Effector CD4-positive, alpha-beta T cell (primary cell): ENCODE measurements at places on chromosomes 3 and 15.

GRCh38 chr3:169362301-169362700 lies 301.2 kb downstream of the MECOM start:
- no peak for DNase-seq

DNA sequence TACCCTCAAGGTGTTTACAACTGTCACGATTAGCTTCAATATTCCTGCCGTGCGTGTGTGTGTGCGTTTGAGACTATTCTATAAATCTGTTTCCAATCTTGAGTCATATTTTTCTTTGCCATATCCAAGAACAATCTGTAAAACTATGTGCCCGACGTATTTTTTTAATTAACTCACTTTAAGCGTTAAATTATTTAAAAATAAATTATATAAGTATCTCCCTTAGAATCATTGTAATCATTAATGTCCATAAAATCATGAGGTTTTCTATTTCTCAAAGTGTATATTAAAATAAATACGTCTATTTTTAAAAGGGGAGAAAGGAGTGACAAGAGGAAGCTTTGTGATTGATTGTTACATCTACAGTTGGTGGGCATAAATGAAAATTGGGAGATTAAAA lies 2.9 kb downstream of the SETMAR start:
- DNase-seq = no peak

DNA sequence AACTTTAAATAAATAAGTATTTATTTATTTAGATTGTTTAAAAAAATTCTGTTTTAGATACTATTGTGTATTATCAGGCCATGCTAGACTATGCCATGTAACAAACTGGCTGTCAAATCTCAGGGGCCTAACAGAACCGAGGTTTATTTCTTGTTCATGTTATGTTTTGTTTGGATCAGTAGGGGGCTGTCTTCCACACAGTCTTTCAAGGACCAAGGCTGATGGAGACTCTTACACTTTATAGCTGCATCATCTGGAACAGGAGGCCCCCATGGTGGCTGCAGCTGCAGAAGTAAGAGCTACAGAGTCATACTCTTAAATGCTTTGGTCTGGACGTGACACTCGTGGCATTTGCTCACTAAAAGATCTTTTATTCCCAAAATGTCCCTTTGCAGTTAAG lies 33.0 kb upstream of the ARL14 start:
- no peak for DNase-seq

GRCh38 chr3:137926991-137927390 lies 83.0 kb upstream of the CLDN18 start:
- DNase-seq = no peak

DNA sequence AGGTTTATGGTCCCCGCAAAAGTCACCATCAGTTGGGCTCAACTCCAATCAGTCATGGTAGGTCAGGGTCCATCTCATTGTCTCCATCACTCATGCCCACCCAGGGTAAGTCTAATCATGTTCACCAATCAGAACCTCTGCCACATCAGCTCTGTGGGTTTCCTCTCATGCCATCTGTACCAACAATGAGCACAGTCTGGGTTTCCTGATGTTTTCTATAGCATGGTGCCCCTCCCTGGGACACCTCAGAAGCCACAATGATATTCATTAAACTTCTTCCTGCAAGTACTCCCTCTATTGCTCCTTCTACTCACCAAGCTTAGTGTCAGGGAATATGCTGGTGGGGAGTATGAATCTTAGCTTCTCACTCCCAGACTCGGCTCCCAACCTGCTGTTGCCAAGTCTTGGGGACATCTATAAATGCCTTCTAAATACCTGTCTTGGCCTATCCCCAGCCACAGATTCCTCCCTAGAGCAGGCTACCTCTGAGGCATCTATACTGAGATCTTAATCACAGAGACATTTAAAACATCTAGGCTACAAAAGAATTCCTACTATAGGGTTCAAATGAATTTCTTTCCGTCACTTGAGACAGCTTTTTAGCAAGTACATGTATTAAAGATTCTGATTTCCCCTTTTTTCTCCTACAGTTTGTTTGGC lies 5.0 kb upstream of the CCR2 start:
- DNase-seq = no peak
